PC-9 (cell line): ENCODE measurements at places on chromosomes 6 and 20. TPM values are rescaled to one million over a fixed set of nuclear protein-coding genes. Genes with fewer than 3 reads are reported as not detected.

DNA sequence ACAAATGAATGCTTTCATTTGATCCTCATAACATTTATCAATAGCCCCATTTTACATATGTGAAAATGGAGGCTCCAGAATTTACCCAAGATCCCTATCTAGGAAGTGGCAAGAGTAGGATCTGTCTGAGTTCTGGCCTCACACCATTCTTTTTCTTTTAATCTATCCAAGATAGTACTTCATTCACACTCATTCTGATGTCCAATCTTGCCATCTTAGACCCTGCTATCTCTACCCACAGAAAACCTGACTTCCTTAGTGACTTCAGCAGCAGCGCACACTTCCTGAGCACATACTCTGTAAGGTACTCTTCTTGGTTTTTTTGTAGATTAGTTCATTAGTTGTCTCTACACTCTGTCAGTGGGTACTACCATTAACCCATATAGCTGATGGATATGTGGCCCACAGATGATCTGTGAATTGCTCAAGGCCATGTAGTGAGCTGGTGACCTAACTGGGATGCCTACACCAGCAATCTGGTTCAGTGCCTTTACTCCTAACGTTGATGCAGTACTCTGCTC lies 36.3 kb downstream of the COX4I2 start:
- DNase-seq: no peak

DNA sequence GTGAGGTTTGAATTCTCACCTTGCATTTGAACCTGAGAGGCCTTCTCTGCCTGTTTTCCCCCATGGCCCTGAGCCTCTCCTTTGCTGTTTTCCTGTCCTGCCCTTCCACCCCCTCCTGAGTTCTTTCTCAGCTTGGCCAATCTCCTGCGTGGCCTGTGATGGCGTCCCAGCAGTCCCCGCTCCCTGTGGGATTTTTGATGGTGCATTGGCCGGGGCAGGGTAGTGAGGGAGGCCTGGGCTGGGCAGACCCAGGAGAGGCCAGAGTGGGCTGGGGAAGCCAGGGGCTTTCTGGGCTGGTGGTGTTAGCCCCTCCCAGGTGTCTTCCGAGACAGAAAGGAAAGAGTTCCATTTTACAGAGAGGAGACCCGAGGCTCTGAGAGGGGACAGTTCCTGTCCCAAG lies 6.3 kb downstream of the CEBPB start:
- DNase-seq: no peak

GRCh38 chr20:37316116-37316774 lies 26.8 kb downstream of the MANBAL start:
- no peak for DNase-seq

DNA sequence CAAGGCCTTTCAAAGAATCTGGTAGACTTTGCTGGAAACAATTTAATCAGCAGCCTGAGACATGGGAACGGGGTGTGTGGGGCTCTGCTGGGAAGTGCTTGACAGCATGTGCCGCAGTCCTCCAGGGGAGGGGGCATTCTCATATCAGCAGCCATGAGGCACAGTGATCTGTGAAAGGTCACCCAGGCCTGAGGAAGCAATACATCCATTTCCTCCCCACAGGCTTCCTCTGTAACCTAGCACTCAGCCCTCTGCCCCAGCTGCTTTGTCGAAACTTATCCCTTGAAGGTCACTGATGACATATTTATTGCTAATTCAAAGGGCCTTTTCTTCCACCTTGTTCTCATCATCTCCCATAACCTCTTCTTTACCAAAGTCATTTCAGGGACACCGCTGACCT lies 103.3 kb downstream of the TNFAIP3 start:
- no peak for DNase-seq

- no peak for DNase-seq
These were observed 58.5 kb downstream of the OGFRL1 start for GRCh38 chr6:71347119-71347518.

Gene IFT52
- total RNA-seq: 43.2 and 46.4 TPM in 2 replicates

DNA sequence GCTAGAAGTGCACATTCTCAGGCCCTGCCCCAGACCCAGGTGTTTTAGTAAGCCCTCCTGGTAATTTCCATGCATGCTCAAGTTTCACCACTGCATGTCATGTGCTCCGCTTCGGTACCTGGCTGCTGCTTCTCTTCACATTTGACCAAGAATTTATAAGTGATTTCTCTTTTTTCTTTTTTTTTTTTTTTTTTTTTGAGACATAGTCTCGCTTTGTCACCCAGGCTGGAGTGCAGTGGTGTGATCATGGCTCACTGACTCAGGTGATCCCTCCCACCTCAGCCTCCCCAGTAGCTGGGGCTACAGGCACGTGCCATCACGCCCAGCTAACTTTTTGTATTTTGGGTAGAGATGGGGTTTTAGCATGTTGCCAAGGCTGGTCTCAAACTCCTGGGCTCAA lies 16.0 kb downstream of the TM9SF4 start:
- no peak for DNase-seq
